ENCODE measurements at places on chromosomes 6 and 20.

- DNase-seq, result no peak
Measured at GRCh38 chr6:115902436-115902835, 158.3 kb downstream of the FRK start.

GRCh38 chr6:71468841-71469700 is 180.5 kb downstream of the OGFRL1 start:
- DNase-seq, result no peak

DNA sequence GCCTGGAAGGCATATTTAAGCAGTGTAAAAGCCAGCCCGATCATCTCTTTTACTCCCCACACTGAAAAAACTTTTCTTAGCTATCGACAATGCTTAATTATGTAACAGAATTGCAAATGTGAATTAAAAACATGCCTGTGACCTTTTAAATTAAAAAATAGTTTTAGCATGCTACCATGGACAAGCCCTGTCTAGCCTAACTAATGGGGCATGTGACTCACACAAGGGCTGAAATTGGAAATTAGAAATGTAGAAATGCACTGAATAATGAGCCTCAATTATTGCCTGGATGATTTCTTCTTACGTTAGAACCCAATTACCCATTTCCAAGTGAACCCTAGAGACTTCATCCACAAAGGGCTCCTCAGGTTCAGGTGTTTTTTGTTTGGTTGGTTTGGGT is 82.7 kb downstream of the SIM1 start:
- DNase-seq, result no peak

GRCh38 chr20:62828511-62829230 is 11.8 kb downstream of the COL9A3 start:
- DNase-seq, result peak; percentile 11
